Body of pancreas (tissue), 4 donors: ENCODE measurements at places on chromosomes 1 and 21. TPM values are rescaled to one million over a fixed set of nuclear protein-coding genes. Genes with fewer than 3 reads are reported as not detected.

DMRTA2 gene
- not detected for total RNA-seq

REN gene
- not detected for total RNA-seq

GJA8 gene
- not detected for total RNA-seq

THEM4 gene
- total RNA-seq: 11.9 TPM

INTS7 gene
- 8.6 TPM for total RNA-seq

PGLYRP4 gene
- total RNA-seq: not detected

PADI1 gene
- not detected for total RNA-seq

RHD gene
- total RNA-seq: not detected

DVL1 gene
- 58.1 TPM for total RNA-seq

SLC45A3 gene
- 1.6 TPM for total RNA-seq

CYP4Z1 gene
- total RNA-seq: 0.52 TPM

OR2L2 gene
- not detected for total RNA-seq

ZSWIM5 gene
- total RNA-seq: 3.6 TPM

RIPPLY3 gene
- not detected for total RNA-seq

PROX1 gene
- total RNA-seq: 13.7 TPM

RBBP5 gene
- total RNA-seq: 9.3 TPM

C1orf226 gene
- 4.0 TPM for total RNA-seq

HCN3 gene
- 2.9 TPM for total RNA-seq

NEK2 gene
- total RNA-seq: not detected

RHEX gene
- total RNA-seq: not detected

CD247 gene
- 3.3 TPM for total RNA-seq

INSRR gene
- under 0.01 TPM for total RNA-seq

CACNA1S gene
- total RNA-seq: not detected
